ENCODE measurements at places on chromosomes 3 and 15.

DNA sequence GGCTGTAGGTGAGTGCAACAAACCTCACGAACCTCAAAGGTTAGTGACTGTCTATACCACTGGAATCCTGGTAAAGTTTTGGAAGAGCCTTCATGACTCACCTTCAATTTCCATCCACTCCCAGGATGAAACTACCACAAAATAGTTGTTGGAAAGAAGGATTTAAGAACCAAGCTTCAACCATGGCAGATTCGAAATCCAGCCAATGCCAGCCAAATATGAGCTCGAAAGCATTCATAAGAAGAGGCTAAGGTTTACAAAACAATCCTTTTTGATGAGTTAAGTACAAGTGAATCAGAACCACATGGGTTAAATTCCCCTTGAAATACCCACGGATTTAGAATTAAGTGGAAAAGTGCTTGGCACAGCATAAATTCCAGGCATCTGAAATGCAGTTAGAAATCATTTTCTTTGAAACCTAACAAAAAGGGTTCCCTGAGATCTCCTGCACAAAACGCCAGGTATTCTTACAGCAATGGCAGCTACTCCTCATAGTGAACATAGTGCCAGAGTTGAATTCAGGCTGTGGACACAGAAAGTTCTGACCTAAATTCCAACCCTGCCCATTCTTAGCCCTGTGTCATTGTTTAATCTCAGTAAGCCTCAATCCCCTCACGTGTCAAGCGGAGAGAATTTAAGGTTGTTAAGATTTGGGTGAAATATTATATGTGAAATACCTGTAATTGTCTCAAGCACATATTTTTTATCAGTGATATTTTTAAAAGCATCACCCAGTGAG, 89.2 kb downstream of the FBN1 start:
- DNase-seq = no peak

GRCh38 chr3:27903446-27903845, 181.3 kb upstream of the EOMES start:
- no peak for DNase-seq

DNA sequence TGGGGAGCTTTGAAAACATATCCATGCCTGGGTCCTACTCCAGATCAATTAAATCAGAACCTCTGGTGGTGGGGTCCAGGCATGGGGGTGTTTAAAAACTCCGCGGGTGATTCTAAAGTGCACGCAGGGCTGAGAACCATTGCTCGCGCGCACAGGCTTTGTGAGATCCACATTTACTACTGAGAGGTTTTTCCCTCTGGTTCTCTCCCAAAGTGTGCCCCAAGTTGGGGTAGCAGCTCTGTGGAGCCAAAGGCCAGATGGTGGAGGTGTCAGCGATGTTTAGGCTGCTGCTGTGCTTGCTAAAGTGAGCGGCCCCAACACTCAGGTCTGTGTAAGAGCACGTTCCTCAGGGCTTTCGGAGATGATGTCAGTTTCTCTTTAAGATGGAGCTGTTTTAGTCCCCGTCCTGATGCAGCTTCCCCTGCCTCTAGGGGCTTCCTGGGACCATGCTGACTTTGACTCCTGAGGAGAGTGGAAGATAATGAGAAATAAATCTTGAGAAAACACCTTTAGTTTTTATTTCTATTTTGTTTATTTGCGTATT, 13.4 kb upstream of the MAGEF1 start:
- no peak for DNase-seq

DNA sequence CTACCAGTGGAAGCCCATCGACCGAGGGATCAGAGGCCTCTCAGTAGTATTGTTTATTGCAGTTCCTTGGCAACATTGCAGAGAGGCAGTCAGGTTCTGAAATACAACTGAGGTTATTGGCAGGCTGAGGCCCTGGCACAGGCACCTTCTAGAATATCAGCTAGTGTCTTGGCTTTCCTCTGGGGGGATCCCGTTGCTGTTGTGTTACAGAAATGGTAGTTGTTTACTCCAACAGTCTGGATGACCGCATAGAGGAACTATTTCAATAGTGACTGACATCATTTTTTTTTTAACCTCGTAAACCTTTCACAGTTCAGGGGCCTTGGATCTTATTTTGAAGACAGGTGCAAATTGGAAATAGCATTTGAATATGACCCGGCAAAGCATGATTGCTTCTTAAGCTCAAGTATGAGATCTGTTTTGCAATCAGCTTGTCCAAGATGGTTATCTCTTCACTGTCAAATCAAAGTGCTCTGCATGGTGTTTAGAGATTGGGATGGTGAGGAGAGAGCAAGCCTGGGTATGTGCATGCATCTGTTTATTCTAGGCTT, 63.9 kb downstream of the PGPEP1L start:
- peak; percentile 47 for DNase-seq

DNA sequence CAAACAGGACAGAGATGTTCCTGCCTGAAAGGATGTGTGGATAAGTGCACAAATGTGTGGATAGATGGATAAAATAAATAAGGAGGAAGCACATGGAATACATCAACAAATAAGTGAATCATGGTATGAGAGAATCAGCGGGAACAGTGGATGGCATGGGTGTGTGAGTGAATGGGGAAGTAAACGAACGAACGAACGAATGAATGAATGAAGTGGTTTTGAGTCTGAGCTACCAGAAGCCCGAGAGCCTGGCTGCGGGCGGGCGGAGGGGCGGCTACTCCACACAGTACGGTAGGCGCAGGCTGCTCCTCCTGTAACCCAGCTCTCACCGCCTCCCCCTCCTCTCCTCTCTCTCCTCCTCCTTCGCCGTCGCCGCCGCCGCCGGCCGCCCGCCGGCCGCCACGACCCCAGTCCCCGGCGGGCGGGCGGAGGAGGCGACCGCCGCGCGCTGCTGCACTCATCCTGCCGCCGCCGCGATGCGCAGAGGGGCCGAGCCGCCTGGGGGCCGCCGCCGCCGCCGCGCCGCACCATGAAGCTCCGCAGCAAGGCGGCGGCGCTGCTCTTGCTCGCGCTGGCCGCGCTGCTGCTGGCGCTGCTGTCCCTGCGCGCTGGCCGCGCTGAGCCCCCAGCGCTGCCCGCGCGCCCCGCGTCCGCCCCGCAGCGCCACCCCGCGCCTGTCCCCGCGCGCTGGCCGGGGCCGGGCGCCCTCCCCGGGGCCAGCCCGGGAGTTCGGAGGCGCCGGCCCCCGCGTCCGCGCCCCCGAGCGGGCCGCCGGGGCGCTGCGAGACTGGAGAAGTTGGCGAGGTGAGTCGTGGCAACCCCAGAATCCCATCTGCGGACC, at the start of gene GXYLT2:
GXYLT2 (plus strand) TSS at position 342 of the 841 bp plus-strand sequence; CDS start at position 530, 188 bp downstream.
- DNase-seq = peak; percentile 73

DNA sequence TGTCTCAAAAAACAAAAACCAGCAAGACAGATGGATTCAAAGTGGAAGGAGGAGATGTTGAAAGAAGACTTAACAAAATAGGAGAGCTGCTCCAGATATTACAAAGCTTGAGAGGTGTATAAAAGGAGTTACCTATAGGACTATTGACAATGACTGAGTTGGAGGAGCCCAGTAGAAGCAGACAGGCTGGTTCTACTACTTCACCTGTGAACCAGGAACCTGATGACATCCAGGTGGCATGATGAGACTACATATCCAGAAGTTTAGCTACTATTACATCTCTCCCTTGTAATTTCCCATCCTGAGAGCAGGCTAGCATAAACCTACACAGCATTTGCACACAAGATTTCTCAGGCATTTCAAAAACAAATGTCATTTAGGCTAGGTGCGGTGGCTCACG, 49.3 kb downstream of the CPEB1 start:
- no peak for DNase-seq

DNA sequence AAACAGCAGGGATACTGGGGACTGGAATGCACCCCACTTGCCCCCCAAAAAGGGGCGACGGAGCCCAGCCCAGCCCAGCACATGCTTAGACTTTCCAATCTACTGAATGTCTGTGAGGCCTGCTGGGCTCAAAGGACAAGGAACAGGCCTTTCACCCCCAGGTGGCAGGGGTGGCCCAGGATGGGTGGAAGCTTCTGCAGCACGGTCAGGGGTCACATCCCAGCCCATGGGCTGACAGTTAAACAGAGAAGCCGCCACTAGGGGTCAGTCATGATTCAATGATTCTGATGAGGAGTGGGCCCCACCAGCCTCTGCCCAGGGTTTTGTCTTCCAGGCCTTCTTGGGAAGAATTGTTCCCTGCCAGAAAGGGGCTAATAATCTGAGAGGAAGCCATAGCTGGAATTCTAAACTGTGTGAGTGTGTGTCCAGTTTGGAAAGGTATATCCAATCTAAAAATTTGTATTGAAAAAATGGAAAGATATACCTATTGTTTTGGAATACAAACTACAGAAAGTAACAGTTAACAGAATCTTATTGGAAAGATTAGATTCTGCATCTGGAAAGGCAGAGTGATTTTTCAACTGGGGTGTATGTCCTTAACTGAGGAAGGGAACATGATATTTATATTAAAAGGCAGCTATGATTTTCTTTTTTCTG, 2.2 kb downstream of the CHRNB4 start:
- DNase-seq = peak; percentile 29

- DNase-seq = no peak
Measured at GRCh38 chr3:157226173-157226847, 66.4 kb upstream of the CCNL1 start.

DNA sequence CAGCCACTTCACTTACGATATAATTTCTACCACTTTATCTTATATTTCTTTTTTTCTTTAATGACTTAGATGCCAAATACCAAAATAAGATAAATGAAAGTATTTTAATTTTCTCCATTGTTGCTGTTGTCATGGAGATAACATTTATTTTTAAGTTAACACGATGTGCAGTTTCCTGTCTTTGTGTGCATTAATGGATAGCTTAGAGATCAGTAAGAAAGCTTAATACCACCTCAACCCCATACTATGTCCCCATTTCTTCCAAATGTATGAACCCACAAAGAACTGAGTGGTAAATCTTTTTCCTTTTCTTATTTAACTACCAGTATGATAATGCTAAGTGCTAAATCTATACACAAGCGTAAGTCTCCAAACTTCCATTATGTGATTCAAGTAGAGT, 17.1 kb downstream of the PCNP start:
- no peak for DNase-seq

DNA sequence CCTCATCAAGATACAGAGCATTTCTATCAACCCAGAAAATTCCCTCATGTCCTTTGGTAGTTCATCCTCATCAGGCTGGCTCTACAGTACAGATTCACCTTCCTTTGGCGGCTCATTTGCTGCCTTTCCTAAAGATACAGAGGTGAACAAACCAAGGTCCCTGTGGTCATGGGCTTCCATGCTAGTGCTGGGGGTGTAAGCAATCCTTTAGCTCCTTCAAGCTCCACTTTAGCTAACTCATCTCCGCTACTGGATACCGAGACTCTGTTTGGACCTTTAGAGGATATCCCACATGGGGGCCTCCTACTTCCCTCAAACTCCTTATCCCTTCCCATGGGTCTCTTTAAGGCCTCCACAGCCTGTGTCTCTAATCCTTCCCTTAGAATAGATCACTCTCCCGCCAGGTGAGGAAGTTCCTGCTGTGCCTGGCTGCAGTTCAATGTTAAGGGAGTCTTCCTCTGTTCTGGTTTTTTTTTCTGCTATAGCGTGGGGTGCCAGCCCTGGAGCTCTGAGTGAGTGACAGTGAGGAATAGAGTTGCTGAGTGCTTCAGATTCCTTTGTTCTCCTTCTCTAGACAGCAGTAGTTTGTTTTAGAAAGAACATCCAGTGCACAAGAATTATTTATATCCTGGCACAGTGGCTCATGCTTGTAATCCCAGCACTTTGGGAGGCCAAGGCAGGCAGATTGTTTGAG, 30.7 kb downstream of the CLEC3B start:
- DNase-seq = no peak

DNA sequence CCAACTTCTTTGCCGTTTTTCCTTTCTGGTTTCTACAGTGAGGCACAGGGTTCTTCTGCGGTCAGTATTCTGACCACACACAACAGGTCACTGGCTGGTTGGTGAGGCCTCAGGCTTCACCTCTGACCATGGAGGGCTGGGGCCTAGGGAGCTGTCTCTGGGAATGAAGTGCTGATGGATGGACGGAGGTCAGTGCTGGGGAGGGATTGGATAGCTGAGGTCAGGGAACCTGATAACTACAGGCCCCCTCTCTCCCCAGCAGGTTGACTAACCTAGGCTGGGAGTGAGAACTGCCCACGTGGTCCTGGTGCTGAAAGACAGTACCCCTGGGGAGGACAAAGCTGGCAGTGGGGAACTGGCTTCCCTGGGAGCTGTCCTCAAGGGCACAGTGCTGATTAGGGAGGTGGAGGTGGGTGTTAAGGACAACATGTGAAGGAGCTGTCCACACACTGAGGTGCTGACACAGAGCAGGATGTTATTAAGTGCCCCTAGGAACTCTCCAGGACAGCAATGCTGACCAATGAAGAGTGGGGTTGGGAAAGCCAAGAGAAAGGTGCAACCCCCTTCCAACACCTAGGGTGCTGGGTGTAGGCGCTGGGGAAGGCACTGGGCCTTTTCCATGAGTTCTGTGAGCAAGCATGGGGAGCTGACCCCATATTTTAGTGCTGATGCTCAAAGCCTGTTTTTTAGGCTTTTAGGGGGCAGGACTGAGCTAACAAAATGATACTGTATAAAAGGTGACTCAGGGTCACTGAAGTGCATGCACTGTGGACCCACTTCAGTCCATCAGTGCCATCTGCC, 45.2 kb downstream of the ATP2B2 start:
- DNase-seq = no peak

- no peak for DNase-seq
Measured at GRCh38 chr3:157819270-157820156, 286.7 kb downstream of the SHOX2 start.

DNA sequence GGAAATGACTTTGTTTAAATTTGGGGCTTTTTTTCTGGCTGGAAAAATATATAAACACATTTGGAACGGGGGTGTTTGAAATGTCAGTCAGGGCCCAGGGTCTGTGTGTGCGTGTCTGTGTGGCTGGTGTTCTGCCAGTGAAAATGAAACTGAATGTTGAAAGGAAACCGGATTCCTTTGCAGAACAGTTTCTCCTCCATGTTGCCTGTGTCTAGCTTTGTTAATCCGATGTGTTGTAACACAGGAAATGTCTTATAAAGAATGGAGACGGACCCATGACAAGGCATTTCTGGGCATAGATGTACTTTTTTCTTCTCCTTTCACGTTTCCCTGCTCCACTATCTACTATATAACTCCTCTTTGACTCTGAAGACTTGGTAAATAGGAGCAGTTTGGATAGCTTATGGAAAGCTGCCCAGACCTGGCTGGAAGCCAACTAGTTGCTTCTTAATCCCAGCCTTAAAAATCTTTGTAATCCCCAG, 2.8 kb downstream of the SQOR start:
- DNase-seq = peak; percentile 32

DNA sequence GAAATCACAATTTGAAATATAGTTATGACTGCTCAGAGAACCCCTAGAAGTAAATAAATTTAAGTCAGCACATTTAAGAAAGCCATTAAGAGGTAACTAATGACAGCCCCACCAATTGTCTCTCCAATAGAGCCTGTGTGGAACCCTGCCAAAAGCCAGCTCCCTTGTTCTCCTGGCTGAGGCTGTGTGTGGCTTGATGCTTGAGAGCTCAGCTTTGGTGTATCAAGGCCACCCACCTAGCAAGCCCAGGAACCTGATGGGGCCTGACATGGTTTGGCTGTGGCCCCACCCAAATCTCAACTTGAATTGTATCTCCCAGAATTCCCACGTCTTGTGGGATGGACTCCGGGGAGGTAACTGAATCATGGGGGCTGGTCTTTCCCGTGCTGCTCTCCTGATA, 106.9 kb downstream of the LRRN1 start:
- DNase-seq = no peak

Measured in midbrain (tissue), 1 donor.